ENCODE measurements at places on chromosomes 5 and 9.

DNA sequence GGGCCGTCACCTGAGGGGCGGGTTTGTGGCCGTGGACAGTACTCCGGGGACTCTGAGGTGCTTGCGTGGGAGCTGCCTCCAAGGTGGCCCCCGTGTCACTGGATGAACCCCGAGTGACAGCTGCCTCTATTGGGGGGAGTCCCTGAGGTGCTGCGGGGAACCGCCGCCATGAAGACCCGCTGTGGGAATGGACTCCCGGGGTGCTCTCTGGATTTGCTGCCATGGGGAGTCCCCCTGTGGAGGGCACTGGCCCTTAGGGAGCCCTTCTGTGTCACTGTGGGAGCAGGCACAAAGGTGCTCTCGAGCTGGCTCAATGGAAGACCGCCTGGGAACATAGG, 100.2 kb upstream of the CCL21 start:
- no peak for DNase-seq

DNA sequence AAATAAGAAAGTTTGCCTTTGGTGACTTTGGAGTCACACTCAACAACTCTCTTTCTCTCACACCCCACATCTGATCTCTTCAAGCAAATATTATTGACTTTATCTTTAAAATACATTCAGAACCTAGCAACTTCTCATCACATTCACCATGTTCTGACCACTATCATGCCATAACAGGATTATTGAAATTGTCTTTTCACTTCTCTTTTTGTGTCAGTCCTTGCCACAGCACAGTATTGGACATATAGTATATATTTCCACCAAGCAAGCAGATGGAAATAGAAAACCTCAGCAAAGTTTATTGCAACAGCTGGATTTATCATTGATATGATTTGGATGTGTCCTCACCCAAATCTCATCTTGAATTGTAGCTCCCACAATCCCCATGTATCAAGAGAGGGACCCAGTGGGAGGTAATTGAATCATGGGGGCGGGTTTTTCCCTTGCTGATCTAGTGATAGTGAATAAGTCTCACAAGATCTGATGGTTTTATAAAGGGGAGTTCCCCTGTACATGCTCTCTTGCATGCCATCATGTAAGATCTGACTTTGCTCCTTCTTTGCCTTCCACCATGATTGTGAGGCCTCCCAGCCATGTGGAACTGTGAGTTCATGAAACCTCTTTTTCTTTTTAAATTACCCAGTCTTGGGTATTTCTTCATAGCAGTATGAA, 26.9 kb upstream of the ITGA1 start:
- DNase-seq: no peak

DNA sequence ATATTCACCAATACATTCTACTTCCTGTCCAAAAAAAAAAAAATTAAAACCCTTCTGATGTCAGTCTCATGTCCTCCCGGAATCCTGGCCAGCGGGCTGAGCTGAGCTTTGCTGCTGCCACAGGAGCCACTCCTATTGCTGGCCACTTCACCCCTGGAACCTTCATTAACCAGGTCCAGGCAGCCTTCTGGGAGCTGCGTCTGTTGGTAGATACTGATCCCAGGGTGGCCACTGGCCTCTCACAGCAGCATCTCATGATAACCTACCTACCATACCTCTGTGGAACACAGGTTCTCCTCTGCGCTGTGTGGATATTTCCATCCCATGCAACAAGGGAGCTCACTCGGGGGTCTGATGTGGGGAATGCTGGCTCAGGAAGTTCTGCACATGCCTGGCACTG, 21.0 kb upstream of the NPM1 start:
- no peak for DNase-seq

DNA sequence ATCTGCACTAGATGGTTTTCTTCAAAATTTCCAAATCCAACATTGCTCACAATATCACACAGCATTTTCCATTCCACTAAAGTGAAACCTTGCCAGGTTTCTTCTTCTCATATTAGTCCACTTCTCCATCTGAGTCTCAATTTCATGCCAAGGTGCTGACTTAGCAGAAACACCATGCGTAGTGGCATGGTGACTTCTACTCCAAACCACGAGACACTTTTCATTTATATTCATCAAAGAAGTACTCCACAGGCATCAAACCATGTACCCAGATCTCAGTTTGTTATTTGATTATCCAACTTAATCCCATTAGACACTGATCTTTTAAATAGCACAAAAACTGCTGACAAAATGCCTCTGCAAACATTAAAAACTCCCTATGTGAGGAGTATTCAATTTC, 233.4 kb upstream of the ITGA1 start:
- DNase-seq: no peak

GRCh38 chr5:38725371-38725865, 120.4 kb upstream of the OSMR start:
- peak; percentile 83 for DNase-seq
